ENCODE measurements at places on chromosomes 6 and 20. TPM values are rescaled to one million over a fixed set of nuclear protein-coding genes. Genes with fewer than 3 reads are reported as not detected.

OR2H1 gene
- not detected for total RNA-seq

CUL7 gene
- total RNA-seq, result 20.9 TPM

DNA sequence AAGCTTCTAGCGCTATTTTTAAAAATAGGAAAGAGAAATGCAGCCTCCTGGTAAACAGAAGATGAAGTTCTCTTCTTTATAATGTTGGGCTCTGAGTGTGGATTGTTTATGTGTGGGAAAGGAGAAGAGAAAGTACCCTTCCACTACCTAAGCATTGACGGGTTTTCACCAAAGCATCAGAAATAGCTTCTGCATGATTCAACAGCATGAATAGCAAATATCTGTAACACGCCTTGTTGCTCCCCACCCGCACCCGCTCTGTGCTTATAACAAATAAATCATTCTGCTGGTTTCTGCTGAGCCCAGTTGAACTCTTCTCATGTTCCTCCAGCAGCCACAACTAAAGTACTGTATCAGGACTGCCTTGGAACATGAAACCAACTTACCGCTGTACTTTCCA is 20.7 kb downstream of the TXLNB start:
- DNase-seq, result no peak

GRCh38 chr6:43325876-43326275 is 17.2 kb upstream of the CRIP3 start:
- no peak for DNase-seq

SLC35F1 gene
- total RNA-seq, result not detected
